GM23338 (cell line): ENCODE measurements at places on chromosomes 4 and X. TPM values are rescaled to one million over a fixed set of nuclear protein-coding genes. Genes with fewer than 3 reads are reported as not detected.

DNA sequence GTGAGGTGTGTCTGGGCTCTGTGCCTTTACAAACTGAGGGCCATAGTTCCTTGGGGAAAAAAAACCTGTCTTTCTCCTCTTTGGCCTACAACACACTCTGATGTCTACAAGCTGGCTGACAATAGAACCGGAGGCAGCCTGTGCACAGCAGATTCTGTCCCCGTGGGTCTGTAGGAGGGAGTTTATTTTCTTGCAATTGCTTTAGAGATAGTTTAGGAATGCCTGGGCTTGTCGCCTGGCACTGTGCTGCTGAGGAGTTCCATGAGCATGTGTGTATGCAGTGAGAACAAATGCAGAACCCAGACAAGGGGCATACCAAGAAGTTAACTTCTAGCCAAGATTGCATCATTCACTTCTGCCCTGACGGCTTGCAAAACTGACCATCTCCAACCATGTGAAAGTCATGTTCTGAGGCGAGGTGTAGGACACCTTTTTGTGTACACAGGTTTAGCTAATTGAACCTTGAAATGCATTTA, 54.1 kb downstream of the CCNI start:
- no peak overlapping the region for H3K4me3 ChIP-seq
- DNase-seq: no peak
- no peaks in the 10 kb centered on the region for H3K27me3 ChIP-seq
- H3K27ac ChIP-seq: peak overlapping the region; percentile 78; the same call in 1 of the 2 replicates
- H3K4me1 ChIP-seq: peaks cover 5% of the 10 kb centered on the region; the same call in 1 of the 2 replicates

DNA sequence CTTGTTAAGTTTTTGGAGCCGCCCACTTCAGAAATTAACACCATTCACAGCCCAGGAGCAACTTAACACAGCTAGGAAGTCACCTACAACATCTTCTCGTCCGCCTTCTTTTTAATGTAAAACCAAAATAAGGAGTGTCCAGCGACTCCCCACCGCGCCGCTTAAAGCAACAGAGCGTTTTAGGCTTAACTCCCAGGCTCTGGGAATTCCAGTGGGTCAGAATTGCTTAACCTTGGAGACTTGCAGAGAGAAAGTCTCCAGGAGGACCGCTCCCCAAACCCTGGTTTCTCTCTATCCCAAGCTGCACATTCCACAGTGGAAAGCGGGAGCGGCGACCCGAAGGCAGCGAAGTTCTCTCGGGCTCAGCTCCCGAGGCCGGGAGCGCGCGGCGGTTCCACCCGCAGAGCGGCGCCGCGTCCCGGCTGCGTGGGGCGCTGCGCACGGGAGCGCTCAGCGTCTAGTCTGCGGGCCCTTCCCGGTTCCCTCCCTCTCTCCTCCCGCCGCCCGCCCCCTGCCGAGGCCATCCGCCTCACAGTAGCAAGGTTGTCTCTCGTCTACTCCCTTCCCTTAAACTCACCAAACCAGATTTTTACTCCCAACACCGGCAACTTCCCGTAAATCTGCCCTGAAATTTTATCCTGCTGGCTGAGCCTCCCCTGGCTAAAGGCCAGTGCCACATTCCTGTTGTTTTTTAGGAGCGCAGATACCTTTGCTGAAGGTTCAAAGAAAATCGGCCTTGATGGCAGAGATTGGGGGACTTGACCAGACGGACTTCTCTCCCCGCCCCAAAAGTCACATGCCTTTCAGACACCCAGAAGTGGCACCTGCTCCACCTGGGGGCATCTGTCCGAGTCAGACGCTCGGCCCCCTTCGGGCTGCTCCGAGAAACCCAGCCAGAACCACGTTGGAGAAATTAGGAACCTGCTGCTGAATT, at the start of gene RBM47:
Gene RBM47 (minus strand): TSS at position 464 of the 934 bp plus-strand sequence. CDS start 190,971 bp downstream, outside the sequence.
- H3K36me3 ChIP-seq: no peaks in the 10 kb centered on the region
- H3K4me3 ChIP-seq: peak within 1 kb of the TSS; percentile 60
- DNase-seq: peak; percentile 97

SORCS2 gene
- 2.4 and 8.3 TPM in 2 replicates for total RNA-seq

BANK1 gene
- total RNA-seq: 0.87 and 1.0 TPM in 2 replicates

DNA sequence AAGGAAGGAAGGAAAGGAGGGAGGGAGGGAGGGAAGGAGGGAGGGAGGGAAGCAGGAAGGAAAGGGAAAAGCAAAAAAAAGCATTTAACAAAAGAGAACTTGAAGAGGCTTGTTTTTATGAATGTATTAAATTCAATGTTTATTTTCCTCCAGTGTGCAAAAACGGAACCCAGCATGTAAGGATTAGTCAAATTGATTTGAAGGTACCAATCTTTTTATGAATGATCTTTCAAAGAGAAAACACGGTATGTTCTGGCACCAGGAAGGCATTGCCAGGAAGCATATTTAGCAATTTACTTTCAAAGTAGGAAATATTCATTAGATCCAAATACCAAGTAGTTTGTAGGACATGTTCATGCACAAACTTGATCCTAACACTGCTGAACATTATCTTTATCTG, 453.6 kb downstream of the PDGFC start:
- H3K4me3 ChIP-seq: no peak overlapping the region
- H3K4me1 ChIP-seq: 0 out of 2 replicates have a peak, but pooled peaks cover 3% of the 10 kb centered on the region
- no peak overlapping the region for H3K27ac ChIP-seq
- no peaks in the 10 kb centered on the region for H3K27me3 ChIP-seq
- no peak for DNase-seq

PABPC1L2A gene
- total RNA-seq: 1.0 and 1.4 TPM in 2 replicates

- peak overlapping the region; percentile 78 for H3K27ac ChIP-seq
- peak; percentile 26 for DNase-seq
- H3K4me3 ChIP-seq: no peak overlapping the region
- H3K36me3 ChIP-seq: peaks cover 37% of the 10 kb centered on the region
- no peaks in the 10 kb centered on the region for H3K4me1 ChIP-seq
Observed at GRCh38 chr4:108635070-108635655, 14.8 kb downstream of the RPL34 start.

SPIN2A gene
- total RNA-seq: 1.4 and 2.6 TPM in 2 replicates

ADAMTS3 gene
- 3.2 and 3.7 TPM in 2 replicates for total RNA-seq
